ENCODE measurements at places on chromosomes 6 and 20. TPM values are rescaled to one million over a fixed set of nuclear protein-coding genes. Genes with fewer than 3 reads are reported as not detected.

Gene PTCRA
- total RNA-seq = not detected

Gene ARHGAP40
- total RNA-seq = 0.34 TPM

Gene WFDC12
- not detected for total RNA-seq

Gene MYB
- 0.47 TPM for total RNA-seq

Gene SPTLC3
- 0.15 TPM for total RNA-seq

Gene TFAP2A
- total RNA-seq = 0.78 TPM

Gene KHDC1L
- not detected for total RNA-seq

Gene CPNE5
- 25.7 TPM for total RNA-seq

Gene IL22RA2
- total RNA-seq = not detected

Gene SRSF12
- 0.44 TPM for total RNA-seq

All from glomerular endothelial cell (primary cell).